Esophagus mucosa (tissue), 1 donor: ENCODE measurements at places on chromosomes 11 and 22. TPM values are rescaled to one million over a fixed set of nuclear protein-coding genes. Genes with fewer than 3 reads are reported as not detected.

- ATAC-seq: peak; percentile 78
Measured at GRCh38 chr22:39723899-39724351, 153.4 kb downstream of the CACNA1I start.

GRCh38 chr22:25395915-25396314 lies 168.6 kb upstream of the GRK3 start:
- no peak for ATAC-seq

DNA sequence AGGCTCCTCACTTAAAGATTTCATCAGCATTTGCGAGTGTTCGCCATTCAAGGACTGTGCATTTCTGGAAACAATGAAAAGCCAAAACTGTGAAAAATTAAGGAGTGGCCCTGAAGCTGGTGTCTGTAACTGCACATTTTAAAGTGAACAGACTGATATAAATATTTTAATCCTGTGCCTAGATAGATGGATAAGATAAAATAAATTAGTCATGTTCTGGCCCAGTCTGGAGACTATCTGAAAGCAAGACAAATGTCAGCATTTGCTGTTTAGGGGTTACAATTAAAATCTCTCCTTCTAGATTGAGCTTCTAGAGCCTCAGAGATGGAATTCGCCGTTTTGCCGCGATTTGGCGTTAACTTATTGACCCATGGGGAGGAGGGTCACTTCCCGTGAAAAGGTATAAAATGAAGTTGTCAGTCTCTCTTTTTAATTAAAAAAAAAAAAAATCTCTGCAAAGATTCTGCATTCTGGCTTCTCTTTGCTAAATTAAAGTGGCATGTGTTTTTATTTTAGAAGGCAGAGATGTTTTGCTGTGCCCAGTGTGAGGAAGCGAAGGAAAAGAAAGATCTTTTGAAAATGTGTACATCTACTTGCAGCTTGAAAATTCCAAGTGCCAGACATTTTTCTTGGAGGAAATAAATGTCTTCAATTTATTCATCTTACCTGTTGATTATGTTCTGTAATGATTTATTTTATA lies 79.7 kb upstream of the WNT7B start:
- no peak for ATAC-seq

- ATAC-seq: peak; percentile 86
Measured at GRCh38 chr22:26529345-26529744, 17.1 kb upstream of the TFIP11 start.

DNA sequence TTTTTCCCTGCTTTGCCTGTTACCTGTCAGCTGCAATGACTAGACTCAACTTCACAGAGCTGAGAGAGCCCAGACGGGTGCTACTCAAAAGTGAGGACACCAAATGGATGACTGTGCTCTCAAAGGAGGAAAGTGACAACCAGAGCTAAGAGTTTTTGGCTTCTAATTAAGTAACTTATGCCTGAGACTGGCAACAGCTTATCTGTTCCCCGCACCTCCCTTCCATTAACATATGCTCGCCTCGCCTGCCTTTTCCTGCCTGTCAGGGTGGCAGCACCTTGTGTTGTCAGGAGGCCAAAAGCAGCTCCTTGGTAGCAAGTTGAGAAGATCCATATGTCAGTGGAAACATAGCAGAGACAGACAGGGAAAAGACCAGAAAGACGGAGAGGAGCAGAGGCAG lies 573.9 kb upstream of the KIRREL3 start:
- no peak for ATAC-seq

GRCh38 chr11:2580571-2581001 lies 119.2 kb downstream of the KCNQ1OT1 start:
- ATAC-seq: no peak

- ATAC-seq: no peak
Measured at GRCh38 chr22:42308892-42309468, 38.5 kb upstream of the TCF20 start.

DNA sequence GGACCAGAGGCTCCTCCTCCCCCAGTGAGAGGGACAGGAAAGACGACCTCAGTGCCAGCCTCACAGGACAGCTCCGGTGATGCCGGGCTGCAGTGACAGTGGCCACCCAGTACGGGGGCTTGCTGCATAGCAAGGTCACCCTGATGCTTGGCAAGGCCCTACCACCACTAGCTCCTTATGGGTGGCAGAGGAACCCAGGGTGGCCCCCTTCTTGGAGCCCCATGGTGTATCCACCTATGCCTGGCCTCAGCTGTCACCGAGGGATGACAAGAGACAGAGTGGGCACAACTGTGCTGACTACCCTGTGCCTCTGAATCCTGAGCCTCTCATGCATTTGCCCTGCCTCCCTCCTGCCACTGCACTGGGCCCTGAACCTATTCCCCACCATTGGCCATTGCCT lies 809.2 kb downstream of the TBC1D22A start:
- no peak for ATAC-seq

GRCh38 chr22:47630741-47631534 lies 868.5 kb downstream of the TBC1D22A start:
- no peak for ATAC-seq

- no peak for ATAC-seq
Measured at GRCh38 chr11:117459979-117460300, 132.3 kb downstream of the CEP164 start.

DNA sequence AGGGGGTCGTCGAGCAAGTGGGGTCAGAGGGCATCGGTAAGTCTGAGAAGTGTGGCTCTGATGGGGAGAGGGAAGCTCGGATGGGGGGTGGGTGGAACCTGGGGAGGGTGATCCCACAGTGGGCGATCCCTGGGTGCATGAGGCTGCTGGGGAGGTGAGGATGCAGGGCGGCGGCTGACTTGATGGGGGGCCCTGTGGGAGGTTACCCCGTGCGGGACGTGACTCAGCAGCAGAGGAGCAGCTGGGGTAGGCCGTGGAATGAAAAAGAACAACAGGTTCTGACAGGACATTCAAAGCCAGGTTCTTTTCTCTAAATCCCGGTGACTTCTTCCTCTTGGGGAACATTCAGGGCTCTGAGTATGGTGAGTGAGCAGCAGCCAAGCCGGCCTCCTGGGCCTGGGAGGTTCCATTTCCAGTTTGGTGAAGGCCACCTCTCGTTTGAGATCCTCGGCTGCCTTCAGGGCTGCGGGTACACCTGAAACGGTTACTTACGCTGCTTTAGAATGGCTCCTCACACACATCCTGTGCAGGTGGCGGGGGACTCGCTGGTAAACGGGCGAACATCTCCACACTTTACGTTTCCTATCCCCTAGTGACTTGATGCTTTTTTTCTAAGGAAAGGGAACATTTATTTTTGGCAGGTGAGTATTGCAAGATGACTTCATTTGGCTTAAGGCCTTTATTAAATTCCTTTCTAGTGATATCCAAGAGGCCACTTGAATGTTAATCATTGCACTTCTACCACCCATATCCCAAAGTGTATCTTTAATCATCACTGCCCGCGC lies 278.2 kb downstream of the TBC1D22A start:
- peak; percentile 70 for ATAC-seq

DNA sequence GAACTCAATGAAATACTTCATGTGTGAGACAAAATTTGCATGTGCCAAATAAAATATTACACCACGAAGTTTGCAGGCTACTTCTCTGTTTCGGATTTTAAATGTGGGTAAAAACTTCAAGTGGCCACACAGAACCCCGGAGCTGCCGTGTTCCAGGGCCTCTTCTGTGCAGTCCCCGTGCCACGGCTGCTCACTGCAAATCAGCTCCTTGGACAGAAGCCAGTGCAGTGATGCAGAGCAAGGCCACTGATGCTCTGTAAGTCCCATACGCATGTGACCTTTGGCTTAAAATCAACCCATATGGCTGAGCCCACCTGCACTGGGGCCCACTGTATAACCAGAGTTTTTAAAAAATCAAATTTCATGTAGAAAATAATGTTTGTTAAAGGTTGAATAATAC lies 1309.4 kb downstream of the TBC1D22A start:
- ATAC-seq: no peak

- ATAC-seq: no peak
Measured at GRCh38 chr11:64060263-64060860, 24.6 kb downstream of the FLRT1 start.

GRCh38 chr22:47098121-47098520 lies 335.7 kb downstream of the TBC1D22A start:
- no peak for ATAC-seq

- ATAC-seq: peak; percentile 85
Measured at GRCh38 chr11:3942956-3943497, 87.6 kb downstream of the STIM1 start.

GRCh38 chr11:1219834-1220815 lies 2.7 kb upstream of the MUC5B start:
- ATAC-seq: no peak

DNA sequence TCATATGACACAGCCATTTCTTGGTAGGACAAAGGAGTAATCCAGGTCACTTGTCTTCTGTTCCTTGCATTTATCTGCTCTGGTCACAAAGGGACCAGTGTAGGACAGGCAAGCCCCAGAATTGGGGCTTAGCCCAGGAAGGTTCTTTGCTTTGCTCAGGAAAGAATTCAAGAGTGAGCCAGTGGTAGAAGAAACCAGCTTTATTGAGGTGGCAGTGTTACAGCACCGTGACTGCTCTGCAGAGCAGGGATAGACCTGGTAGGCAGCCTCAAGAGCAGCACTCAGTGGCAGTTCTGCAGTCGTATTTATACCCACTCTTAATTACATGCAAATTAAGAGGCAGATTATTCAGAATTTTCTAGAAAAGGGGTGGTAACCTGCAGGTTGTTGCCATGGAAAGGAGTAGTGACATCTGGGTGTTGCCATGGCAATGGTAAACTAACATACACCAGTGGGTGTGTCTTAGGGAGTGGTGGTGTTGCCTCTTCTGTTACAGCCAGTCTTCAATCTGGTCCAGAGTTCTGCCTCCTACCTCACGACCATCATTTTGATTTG lies 84.9 kb upstream of the RAB1B start:
- peak; percentile 42 for ATAC-seq

DNA sequence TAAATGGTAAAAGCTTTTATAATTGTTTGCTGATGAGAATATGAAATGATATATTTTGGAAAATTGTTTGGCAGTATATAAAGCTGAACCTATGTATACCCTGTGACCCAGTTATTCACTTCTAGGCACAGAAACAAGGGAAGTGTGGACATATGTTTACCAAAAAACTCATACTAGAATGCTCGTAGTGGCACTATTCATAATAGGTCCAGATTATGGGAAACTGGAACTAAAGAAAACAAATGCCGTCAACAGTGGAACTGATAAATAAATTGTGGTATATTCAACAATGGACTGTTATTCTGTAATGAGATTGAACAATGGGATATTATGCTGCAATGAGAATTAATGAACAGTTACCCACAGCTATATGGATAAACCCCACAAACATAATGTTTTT lies 32.8 kb downstream of the CSTPP1 start:
- no peak for ATAC-seq

DNA sequence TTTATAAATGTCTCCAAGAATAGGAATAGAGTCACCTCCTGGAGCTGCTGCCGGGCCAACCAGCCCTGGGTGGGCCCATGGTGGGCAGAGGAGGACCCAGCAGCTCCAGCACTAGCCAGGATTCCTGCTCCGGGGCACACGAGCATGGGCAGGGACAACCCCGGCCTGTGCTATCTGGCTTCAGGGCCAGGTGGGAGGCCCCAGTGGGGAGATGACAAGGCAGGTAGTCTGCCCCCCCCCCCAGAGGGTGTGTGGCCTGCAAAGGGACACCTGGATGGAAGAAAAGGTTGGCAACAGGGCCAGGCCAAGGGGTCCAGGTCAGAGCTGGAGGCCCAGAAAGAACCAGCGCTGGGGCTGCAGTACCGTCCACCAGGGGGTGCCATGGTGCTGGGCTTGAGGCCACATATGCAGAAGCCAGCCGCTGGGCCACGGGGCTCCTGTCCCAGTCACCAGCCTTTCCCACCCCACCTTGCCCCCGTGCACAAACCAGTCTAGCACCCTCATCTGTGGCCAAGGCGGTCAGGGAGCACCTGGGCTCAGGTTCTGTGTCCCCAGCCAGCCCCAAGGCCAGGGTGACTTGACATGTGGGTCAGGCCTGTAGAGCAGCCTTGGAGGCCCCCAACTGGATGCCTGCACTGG lies 3.4 kb downstream of the TSPAN32 start:
- ATAC-seq: peak; percentile 77

DNA sequence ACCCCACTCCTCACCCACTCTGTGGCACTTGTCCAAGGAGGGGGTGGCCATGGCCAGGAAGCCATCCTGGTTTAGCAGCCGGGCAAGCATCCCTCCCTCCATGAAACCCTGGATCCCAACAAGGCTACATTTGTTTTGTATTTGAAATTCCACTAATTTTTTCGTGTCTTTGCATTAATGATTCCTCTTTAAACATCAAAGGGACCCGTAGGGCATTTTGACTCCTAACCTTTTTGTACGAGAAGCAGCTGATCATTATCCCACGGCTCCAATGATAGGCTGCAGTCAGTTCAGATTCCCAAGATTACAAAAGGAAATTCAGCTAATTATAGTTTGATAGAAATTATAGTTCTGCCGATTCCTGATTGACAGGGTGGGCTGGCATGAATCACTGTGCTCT lies 10.7 kb downstream of the MYEOV start:
- ATAC-seq: no peak

DNA sequence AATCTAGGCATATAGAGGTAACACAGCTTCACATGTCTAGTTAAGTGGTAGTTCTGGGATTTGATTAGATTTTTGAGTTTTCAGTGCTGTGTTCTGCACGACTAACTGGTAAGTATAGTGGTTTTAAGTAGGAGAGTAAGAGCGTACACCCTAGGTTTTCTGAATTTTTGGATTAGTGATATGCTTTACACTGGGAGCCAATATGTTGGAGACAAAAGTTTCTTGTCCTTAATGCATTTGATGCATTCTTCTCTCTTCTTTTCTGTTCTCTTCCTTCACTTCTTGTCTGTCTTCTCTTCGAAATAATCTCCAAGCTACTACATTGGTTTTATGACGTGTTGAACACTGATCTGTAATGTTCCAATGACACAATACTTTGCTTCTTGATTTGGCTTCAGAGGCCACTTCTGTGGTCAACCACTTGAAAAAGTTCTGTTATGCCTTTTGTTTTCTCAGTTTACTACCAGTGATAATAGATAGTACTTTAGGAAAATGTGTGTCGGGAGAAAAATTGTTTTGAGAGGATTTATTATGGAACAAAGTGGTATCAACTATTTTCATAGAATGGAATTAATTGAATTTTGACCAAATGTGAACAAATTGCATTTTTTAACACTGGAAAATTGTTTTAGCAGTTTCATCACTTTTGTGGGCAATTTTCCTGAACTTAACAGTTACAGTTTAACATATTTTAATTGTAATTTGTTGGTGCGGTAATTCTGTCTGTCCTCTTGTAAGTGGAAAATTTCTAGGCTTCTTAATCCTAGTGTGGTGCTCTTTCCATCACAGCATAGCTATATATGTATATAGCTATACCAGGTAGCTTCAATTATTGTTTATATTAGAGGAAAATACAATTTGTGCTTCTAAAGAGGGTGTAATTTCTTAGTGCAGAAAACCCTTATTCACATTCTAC lies 2.6 kb downstream of the PDE3B start:
- no peak for ATAC-seq

- no peak for ATAC-seq
Measured at GRCh38 chr11:65958774-65959420, 2.6 kb upstream of the SART1 start.

GRCh38 chr11:74507582-74507981 lies 14.1 kb upstream of the LIPT2 start:
- ATAC-seq: no peak

Gene PRDM11
- total RNA-seq: 5.7 TPM

Gene MYEOV
- total RNA-seq: 4.7 TPM

Gene GTSE1
- total RNA-seq: 10.2 TPM

Gene USH1C
- total RNA-seq: 0.12 TPM

Gene CSKMT
- total RNA-seq: 20.2 TPM

Gene TUBGCP6
- total RNA-seq: 14.8 TPM

Gene RCOR2
- total RNA-seq: 0.16 TPM

Gene TSPAN32
- total RNA-seq: not detected
